WTC11 (cell line): ENCODE measurements at places on chromosomes 5 and 9. TPM values are rescaled to one million over a fixed set of nuclear protein-coding genes. Genes with fewer than 3 reads are reported as not detected.

IL4 gene
- not detected in 3 replicates for total RNA-seq

NME5 gene
- 0.74 to 0.89 TPM in 2 of 3 replicates, not detected in the other for total RNA-seq

MEIKIN gene
- total RNA-seq, result not detected in 3 replicates

IGFBPL1 gene
- 36.7 to 44.9 TPM (median 42.6 TPM) in 3 replicates for total RNA-seq

PCDHGB4 gene
- total RNA-seq, result 7.8 to 9.1 TPM (median 8.8 TPM) in 3 replicates

IFNA2 gene
- total RNA-seq, result not detected in 3 replicates

GAS1 gene
- 5.0 to 6.2 TPM (median 5.3 TPM) in 3 replicates for total RNA-seq

PHYHD1 gene
- 14.6 to 21.3 TPM (median 20.0 TPM) in 3 replicates for total RNA-seq

ANP32B gene
- total RNA-seq, result 149 to 156 TPM (median 150 TPM) in 3 replicates

SLC28A3 gene
- 0.05 TPM in 2 of 3 replicates, not detected in the other for total RNA-seq

PCBD2 gene
- 9.9 to 12.8 TPM (median 9.9 TPM) in 3 replicates for total RNA-seq

ANKH gene
- total RNA-seq, result 16.9 to 19.6 TPM (median 18.6 TPM) in 3 replicates

SPINK1 gene
- 5.4 to 10.6 TPM (median 5.5 TPM) in 3 replicates for total RNA-seq

BAAT gene
- 0.11 to 0.17 TPM (median 0.14 TPM) in 3 replicates for total RNA-seq

SLC25A2 gene
- 0.24 TPM in 1 of 3 replicates, not detected in the others for total RNA-seq

MZB1 gene
- total RNA-seq, result 0.85 to 1.8 TPM (median 1.1 TPM) in 3 replicates

RAD23B gene
- total RNA-seq, result 150 to 180 TPM (median 160 TPM) in 3 replicates

PCDHGA11 gene
- total RNA-seq, result 7.0 to 8.4 TPM (median 7.1 TPM) in 3 replicates

PCDHA1 gene
- 2.2 to 2.7 TPM (median 2.4 TPM) in 3 replicates for total RNA-seq

PSD2 gene
- 0.55 to 0.57 TPM (median 0.57 TPM) in 3 replicates for total RNA-seq

C5orf22 gene
- 30.8 to 40.6 TPM (median 36.6 TPM) in 3 replicates for total RNA-seq

BTNL8 gene
- total RNA-seq, result 0.48 to 0.96 TPM (median 0.85 TPM) in 3 replicates

SPAG8 gene
- total RNA-seq, result 0.16 to 0.72 TPM (median 0.50 TPM) in 3 replicates

TLX3 gene
- 0.11 to 0.16 TPM in 2 of 3 replicates, not detected in the other for total RNA-seq

GEMIN5 gene
- 25.9 to 34.8 TPM (median 27.2 TPM) in 3 replicates for total RNA-seq

IRGM gene
- total RNA-seq, result 0.30 to 0.31 TPM in 2 of 3 replicates, not detected in the other

KLF4 gene
- total RNA-seq, result 5.9 to 8.9 TPM (median 7.6 TPM) in 3 replicates

CCL27 gene
- 0.68 to 1.0 TPM (median 0.89 TPM) in 3 replicates for total RNA-seq

FOXI1 gene
- total RNA-seq, result not detected in 3 replicates

SPAAR gene
- total RNA-seq, result 0.23 to 0.33 TPM in 2 of 3 replicates, not detected in the other

MYMK gene
- 0.34 TPM in 1 of 3 replicates, not detected in the others for total RNA-seq

TNFSF15 gene
- total RNA-seq, result 0.09 to 0.11 TPM (median 0.09 TPM) in 3 replicates

CCL28 gene
- 1.4 to 2.2 TPM (median 1.9 TPM) in 3 replicates for total RNA-seq

ADAMTS13 gene
- 12.0 to 16.4 TPM (median 15.9 TPM) in 3 replicates for total RNA-seq

PCDHGC5 gene
- total RNA-seq, result 1.1 to 1.5 TPM (median 1.1 TPM) in 3 replicates

C9orf153 gene
- 0.21 to 0.53 TPM in 2 of 3 replicates, not detected in the other for total RNA-seq

PPP2R2B gene
- total RNA-seq, result 12.7 to 20.3 TPM (median 13.2 TPM) in 3 replicates

GABRP gene
- total RNA-seq, result 4.8 to 9.9 TPM (median 9.8 TPM) in 3 replicates

BTNL3 gene
- not detected in 3 replicates for total RNA-seq

ALDH1A1 gene
- 1.9 to 3.3 TPM (median 2.4 TPM) in 3 replicates for total RNA-seq

CDH9 gene
- 0.07 to 0.48 TPM (median 0.21 TPM) in 3 replicates for total RNA-seq

ANKRD31 gene
- total RNA-seq, result 0.09 to 0.18 TPM (median 0.09 TPM) in 3 replicates

PCDHGA3 gene
- 0.92 to 1.3 TPM (median 0.98 TPM) in 3 replicates for total RNA-seq

CDC20B gene
- total RNA-seq, result not detected in 3 replicates

SLC6A18 gene
- not detected in 3 replicates for total RNA-seq

NOXA1 gene
- total RNA-seq, result 2.9 to 5.9 TPM (median 4.8 TPM) in 3 replicates

C9orf78 gene
- 34.1 to 36.8 TPM (median 36.4 TPM) in 3 replicates for total RNA-seq

FOXD4L3 gene
- not detected in 3 replicates for total RNA-seq

BRD8 gene
- 59.6 to 73.4 TPM (median 61.4 TPM) in 3 replicates for total RNA-seq

CCDC112 gene
- 10.8 to 12.2 TPM (median 11.6 TPM) in 3 replicates for total RNA-seq

IFNA13 gene
- total RNA-seq, result not detected in 3 replicates

TMC1 gene
- 0.31 to 0.41 TPM (median 0.32 TPM) in 3 replicates for total RNA-seq

PCYOX1L gene
- 8.1 to 19.2 TPM (median 17.2 TPM) in 3 replicates for total RNA-seq

IFNA21 gene
- total RNA-seq, result not detected in 3 replicates

PCDHGC4 gene
- total RNA-seq, result 4.5 to 6.1 TPM (median 5.1 TPM) in 3 replicates
